Muscle of arm (tissue), 14 donors: ENCODE measurements at places on chromosomes 4 and X. TPM values are rescaled to one million over a fixed set of nuclear protein-coding genes. Genes with fewer than 3 reads are reported as not detected.

Gene MAGEA2B
- not detected for polyA plus RNA-seq

Gene OTUD6A
- not detected for polyA plus RNA-seq

GRCh38 chr4:8101213-8102075 lies 57.2 kb downstream of the ABLIM2 start:
- DNase-seq, result peak; percentile 39

DNA sequence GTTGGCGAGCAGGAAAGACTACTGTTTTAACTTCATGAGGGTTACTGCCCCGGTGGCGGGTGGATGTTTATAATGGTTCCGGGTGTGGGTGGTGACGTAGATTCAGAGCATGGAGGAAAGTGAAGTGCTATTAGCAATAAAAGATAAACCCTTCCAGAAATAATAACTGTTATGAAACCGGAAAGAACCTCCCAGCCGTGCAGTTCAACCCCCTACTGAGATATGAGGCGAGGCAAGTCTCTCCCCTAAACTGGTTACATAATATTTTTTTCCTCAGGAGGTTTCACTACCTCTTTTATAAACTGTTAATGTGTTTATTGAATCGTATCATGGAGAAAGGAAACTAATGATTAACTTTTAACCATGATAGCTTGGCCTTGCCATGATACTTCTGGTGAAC lies 33.9 kb upstream of the STIM2 start:
- no peak for DNase-seq

DNA sequence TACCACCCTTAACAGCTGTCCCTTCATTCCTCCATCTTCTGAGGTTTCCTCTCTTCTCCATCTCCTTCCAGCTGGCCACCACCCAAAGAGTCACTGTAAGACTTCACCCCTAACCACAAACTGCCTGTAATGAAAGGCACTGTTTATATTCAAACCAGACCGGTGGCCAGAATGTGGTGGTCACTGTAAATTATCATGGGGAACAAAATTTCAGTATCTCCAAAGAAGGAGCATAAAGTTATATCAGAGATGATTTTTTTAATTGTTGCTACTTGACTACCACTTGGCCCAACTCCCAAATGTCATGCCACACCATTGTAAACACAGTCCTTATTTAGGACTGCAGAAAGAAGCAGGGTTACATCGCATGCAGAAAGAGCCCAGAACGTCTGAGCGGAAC lies 44.8 kb downstream of the SMARCA1 start:
- no peak for DNase-seq

GRCh38 chr4:6889101-6889735 lies 20.4 kb upstream of the TBC1D14 start:
- no peak for DNase-seq
